H4 (cell line): ENCODE measurements at places on chromosomes 16 and 17.

- no peak for DNase-seq
Measured at GRCh38 chr17:81715872-81716673, 4.0 kb downstream of the SLC25A10 start.

DNA sequence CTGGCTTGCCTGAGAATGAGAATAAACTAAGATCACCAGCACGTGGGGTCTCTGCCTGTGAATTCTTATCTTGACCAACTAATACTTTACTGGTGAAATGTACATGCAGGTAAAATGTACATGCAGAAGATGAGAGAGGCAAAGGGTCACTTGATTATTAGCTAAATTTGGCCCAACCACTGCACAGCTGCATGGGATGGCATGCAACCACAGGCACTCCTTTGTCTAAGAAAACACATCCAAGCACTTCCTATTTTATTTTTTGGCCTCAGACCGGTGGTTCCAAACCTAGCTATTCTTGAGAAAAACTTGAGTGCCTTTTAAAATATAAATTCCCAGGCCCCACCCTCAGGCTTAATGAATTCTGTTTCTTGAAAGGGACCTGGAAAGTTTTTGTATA, 77.9 kb downstream of the SYCE1L start:
- DNase-seq, result no peak

DNA sequence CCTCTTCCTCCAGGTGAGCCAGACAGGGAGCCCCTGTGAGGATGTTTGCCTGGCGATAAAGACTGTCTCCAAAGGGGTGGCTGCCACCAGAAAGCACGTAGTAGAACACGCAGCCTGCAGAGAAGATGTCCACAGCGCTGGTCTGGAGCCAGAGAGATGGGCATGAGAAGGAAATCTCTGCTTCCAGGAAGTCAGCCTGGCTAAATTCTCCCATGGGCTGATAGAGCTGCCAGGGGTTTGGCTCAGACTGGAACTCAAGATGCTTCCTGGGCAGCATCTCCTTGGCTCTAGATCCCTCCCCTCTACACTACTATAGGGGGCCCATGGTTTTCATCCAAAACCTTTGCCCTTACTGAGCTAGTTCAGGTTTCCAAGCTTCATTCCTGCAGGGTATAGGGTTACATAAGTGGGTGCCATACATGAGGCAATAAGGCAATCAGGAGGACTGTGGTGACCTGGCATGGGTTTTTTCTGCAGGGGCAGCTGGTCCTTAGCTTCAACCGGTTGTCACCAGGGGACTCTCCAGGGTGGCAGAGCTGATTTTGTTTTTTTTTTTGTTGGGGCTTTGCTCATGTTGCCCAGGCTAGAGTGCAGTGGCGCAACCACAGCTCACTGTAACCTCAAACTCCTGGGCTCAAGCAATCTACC, 13.6 kb downstream of the PLK1 start:
- DNase-seq, result no peak

GRCh38 chr17:59719526-59719925, 12.1 kb downstream of the VMP1 start:
- no peak for DNase-seq

- no peak for DNase-seq
Measured at GRCh38 chr17:46179375-46179999, 13.7 kb downstream of the KANSL1 start.

DNA sequence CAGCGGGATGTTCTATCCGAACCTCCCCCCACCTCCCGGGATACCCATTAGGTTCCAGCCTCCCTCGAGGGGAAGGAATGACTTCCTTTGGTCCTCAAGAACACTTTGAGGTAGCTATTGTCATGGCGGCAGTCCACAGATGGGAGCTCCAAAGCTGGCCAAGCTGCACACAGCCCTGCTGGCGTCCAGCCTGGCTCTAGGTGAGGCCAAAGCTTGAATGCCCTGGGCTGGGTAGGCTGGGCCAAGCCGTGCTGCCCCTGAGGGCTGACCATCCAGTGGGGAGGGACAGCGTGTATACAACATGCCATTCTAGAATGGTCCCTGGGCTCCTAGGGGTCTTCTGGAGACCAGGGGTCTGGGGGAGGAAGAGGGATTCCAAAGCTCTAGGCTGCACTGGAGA, 43.5 kb downstream of the PEMT start:
- no peak for DNase-seq

DNA sequence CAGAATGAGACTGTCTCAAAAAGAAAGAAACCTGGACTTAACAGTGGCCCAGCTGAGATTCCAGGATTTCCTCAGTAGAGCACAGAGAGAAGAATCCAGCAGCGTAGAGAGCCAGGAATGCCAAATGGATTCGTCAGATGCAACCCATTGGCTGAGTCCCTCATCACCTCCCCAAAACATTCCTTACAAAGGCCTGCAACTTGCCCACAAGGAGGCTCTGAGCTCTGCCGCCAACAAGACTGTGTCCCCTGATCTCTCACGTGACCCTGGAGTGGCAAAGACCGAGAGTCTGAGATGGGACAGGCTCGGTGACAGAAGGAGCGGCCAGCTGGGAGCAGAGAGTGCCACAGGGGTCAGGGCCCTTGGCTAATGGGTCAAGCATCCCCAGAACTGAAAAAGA, 6.9 kb upstream of the CHMP6 start:
- DNase-seq, result peak; percentile 88

DNA sequence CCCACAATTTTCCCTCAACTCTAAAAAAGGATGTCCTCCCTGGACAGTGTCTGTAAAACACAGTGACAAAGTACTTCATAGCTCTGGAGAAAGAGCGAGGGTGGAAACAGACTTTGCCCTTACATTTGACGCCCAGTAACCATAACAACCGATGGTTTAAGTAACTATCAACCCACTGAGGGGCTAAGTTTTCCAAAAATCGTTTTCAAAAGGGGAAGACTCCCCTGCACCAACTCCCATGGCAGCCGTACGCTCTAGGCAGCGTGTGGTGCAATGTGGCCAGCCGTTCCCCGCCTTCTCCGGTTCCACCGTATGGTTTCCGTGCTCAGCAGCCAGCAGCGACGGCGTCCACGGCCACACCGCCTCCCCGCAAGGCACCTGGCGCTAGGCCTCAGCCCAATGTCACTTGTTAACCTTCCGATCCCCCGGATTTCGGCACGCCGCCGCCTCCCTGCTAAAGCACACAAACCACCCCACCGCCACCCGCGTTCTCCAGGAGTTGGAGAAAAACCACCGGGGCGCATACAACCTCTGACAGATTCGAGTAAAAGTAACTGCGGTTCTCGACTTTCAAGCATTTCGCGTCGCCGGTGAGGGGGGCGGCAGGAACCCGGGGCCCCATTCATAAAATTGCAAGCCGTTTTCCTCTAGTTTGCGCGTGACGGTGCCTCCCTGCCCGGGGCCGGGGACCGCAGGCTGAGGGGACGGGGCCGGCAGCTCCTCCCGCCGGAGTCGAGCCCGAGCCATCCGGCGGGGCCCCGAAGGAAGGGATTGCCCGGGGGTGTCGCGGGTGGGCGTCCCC, 661 bp downstream of the TEX2 start:
- DNase-seq, result no peak

- no peak for DNase-seq
Measured at GRCh38 chr17:78290721-78291120, 59.3 kb downstream of the TMEM235 start.

GRCh38 chr16:56999409-57000270, 10.3 kb downstream of the NLRC5 start:
- DNase-seq, result no peak

GRCh38 chr16:88943131-88943664, 33.8 kb downstream of the CBFA2T3 start:
- DNase-seq, result no peak

DNA sequence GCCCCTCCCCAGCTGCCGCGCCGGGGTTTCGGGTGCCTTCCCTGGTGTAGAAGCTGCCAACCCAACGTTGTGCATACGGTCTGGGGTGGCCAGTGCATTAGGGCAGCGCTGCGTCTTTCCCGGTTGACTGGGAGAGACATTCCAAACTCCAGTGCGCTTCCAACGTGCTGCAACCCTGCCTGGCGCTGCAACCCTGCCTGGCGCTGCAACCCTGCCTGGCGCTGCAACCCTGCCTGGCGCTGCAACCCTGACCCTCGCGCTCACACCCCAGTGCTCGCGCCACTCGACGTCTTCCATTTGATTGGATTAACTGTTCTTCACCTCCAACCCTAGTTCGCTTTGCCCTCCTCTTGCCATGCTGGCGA, 488 bp upstream of the HAP1 start:
- no peak for DNase-seq
